ENCODE measurements at places on chromosomes 7 and 10. TPM values are rescaled to one million over a fixed set of nuclear protein-coding genes. Genes with fewer than 3 reads are reported as not detected.

GRID2IP gene
- not detected for total RNA-seq

UNC5B gene
- total RNA-seq = 0.88 TPM

KCNIP2 gene
- 1.1 TPM for total RNA-seq

RPEL1 gene
- total RNA-seq = 0.07 TPM

GIMAP5 gene
- total RNA-seq = not detected

AGMO gene
- total RNA-seq = 0.72 TPM

CLCN1 gene
- 0.02 TPM for total RNA-seq
